ENCODE measurements at places on chromosomes 3 and 15.
A peak's percentile ranks its signal among the peaks of the same experiment; 100 is the strongest.

DNA sequence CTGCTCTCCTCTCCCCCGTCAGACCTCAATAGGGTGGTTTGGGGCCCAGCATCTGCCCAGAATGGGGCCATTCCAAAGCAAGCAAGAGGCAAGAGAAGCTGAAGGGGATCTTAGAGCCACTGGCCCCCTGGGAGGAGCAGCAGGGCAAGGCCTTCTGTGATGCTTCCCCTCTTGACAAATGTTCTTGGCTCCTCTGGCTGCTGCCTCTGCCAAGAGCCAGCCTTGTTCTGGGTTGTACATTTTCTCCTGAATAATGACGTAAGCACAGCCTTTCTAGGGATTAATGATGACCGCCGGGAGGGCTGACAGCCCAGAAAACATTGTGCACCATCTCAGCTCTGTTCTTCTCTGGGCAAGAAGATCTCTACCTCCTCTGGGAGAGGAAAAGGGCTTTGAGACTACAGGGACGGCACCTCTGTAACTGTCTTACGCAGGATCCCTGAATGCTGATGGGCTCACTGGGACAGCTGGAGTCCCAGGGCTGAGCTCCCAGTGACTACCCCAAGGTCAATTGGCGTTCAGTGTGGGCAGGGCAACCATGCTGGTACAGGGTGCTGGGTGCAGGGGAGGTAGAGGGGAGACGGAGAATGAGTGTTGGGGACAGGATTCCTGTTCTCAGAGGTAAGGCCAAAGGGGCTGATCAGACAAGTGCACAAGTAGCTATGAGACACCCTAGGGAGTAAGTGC is 253.3 kb downstream of the FAM43A start:
- peak; percentile 53 for DNase-seq

- no peak for DNase-seq
Observed at GRCh38 chr3:196237203-196237602, 20.9 kb downstream of the SLC51A start.

DNA sequence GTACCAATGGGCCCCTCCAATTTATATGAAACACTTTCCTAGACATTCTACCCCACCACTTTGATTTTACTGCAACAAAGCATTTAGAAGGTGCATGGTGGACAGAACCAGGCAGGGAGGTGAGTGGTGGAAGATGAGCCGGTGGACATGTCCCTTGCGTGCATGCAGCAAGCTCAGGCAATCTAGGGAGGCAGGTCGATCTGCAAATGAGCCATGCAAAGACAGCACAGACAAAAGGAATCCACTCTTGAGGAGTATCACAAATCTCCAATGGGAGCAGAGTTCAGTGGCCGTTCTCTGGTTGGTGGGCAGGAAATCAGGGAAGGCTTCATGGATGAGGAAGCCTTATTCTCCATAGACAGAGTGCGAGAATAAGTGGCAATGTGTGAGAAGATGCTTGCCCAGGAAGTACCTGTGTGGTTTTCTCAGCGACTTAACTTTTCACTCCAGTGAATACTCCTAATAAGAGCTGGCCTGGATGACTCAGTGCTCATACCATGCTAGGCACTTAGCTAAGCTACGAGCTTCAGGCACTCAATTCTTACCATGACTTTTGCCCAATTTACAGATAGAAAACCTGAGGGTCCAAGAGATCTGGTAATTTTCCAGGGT is 152.5 kb downstream of the FOXP1 start:
- no peak for DNase-seq

DNA sequence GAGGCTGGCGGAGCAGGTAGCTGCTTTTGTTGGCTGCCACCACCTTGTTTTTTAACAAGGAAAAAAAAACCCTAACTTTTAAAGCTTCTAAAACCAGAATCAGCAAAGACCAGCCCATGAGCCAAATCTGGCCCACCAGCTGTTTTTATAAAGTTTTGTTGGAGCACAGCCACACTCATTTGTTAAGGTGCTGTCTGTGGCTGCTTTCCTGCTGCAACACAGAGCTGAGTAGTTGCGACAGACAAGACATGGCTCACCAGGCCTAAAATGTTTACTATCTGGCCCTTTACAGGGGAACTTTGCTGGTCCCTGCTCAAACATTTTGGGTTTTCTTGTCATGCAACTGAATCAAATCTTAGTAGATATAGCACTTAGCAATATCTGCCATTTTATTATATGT is 18.9 kb downstream of the EFCAB12 start:
- DNase-seq: no peak

GRCh38 chr3:121707531-121708273 is 41.8 kb downstream of the GOLGB1 start:
- no peak for DNase-seq

DNA sequence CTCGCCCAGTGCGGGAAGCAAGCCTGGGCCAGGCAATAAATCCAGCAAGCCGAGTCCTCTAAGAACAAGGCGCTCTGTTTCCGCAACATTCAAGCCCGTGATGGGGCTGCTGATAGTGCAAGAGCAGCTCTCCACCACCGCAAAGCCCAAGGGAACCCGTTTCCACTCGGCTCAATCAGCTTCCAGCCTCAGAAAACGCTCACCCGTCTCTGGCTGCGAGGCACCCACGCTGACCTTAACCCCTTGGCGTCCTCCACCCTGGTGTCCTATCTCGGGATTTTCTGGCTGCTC is 17.8 kb downstream of the SPATA12 start:
- DNase-seq: peak; percentile 3

DNA sequence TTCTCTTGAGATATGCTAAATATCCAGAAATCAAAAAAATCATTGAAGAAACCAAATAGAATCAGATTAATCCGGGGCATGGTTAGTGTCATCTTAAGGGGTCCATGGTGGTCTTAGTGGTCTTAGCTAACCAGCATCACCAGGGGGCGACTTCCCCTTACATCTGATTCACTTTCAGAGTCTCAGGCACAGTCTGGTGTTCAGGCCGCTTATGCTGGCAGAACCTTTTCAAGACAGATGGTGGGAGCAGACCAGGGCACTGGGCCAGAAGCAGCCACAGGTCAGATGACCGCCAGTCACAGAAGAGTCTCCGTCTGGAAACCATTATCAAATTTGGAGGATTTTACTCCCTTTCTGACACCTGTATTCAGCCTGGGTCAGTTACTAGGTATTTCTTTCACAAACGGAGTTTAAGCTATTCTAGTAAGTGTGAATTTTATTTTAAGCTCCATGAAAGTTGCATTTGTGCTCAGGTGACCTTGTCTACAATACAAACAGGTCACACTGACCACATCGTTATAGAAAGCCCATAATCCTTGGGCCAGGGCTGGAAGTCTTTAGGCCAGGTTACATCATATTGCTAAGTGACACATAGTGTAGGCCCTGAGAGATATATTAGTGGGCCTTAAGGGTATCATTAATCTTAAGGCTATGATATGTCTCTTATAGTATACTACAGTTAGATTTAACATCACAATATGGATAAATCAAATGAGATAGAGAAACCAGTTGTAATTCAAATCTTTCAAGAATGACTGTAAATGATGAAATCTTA is 365.5 kb downstream of the GBE1 start:
- no peak for DNase-seq

- DNase-seq: no peak
Observed at GRCh38 chr3:100046986-100047385, 67.3 kb downstream of the FILIP1L start.

GRCh38 chr15:39593656-39594445 is 13.0 kb downstream of the THBS1 start:
- DNase-seq: no peak

DNA sequence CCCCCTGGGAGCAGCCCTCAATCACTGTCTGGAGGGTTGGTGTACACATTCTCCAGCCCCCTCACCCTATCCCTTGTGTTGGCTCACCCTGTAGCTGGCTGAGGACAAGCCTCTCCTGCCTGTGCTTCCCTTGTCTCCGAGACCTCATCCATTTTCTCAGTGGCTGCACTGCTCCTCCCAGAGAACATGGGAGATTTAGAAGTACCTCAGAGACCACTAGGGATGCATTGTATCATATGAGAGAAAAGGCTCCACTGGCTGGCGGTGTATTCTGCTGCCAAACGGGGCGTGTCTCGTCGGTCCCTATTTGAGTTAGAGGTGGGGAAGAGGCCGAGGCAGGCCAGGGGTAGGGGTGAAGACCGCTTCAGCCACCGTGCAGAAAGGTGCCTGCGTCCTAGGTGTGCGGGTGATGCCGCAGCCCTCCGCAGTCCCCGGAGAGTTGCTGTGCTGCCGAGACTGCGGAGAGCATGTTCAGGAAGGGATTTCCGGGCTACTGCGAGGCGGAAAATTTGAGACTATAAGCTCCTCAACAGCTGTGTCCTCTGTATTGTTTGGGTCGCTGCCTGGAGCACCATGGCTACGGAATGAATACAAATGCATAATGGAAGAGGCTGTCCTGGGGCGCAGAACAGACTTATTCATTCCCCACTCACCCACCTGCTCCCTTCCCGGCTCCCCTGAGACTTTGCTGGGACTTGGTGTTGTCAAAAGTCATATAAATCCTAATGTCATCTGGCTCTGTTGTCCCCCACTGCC is 43.8 kb downstream of the SPSB4 start:
- DNase-seq: no peak

DNA sequence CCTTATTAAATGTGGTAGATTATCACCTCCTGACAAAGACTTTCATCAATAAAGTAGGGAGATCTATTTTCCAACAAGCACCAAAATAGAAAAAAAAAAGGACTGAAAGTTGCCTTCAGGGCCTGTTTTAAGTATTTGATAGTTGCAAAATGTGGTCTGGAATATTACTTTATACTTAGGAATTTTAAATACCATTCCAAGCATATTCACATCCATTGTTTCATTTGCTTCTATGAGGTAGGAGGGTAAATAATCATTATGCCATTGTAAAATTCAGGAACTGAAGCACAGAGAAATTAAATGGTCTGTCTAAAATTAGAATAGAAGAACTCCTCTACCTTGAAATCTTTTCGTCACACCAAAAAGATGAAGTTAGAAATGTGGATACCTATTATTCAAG is 110.0 kb downstream of the TMCC1 start:
- DNase-seq: no peak

- DNase-seq: no peak
Observed at GRCh38 chr3:4746241-4746958, 232.8 kb upstream of the BHLHE40 start.

DNA sequence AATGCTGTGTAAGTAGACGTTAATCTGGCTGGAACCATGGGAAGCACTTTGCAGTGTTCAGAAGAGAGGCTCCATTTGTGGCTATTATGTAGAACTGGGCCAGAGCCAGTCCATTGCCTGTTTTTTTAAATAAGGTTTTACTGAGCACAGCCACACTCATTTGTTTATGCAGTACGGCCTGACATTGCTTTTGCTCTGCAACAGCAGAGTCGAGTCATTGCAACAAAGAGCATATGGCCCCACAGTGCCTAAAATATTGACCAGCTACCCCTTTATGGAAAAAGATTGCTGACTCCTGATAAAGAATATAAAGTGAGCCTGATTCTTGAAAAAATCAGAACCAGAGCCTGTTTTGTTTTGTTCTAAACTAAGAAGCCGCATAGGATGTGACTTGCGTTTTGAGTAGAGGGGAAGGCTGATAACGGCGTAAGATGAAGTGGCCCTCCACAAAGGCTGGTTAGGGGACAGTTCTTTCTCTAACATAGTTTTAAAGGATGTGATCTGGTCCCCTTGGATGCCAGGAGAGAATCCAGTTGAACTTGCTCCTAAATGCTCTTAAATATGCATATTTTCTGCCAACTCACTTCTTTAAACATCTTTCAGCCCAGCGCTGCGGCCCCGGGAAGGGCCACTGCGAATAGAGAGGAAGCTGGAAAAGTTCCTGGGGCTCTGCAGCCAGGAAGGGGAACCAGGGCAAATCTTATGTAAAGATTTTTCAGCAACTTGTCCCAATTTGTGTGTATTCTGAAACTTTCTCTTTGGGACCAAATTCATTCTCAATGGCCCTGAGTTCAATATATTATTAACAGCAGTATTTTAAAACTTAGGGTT is 64.5 kb downstream of the GLDN start:
- DNase-seq: peak; percentile 39

DNA sequence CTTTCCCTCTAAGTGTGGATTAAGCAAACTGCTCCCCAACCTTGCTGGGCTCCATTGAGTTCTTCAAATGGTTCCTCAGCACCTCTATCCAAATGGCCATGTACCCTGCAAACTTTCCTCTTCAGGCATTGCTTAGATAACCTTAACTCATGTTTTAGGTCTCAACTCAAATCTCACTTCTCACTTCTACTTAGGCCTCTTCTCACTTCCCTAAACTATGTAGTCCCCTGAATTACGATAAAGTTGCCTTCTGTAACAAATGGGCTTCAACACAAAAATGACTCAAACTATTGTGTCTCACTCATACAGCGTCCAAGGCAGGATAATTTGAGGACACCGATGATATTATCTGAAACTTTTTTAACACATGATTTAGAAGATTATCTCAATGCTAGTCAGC is 62.4 kb upstream of the STAC start:
- no peak for DNase-seq

GRCh38 chr3:29301332-29302019 is 20.6 kb downstream of the RBMS3 start:
- DNase-seq: no peak

DNA sequence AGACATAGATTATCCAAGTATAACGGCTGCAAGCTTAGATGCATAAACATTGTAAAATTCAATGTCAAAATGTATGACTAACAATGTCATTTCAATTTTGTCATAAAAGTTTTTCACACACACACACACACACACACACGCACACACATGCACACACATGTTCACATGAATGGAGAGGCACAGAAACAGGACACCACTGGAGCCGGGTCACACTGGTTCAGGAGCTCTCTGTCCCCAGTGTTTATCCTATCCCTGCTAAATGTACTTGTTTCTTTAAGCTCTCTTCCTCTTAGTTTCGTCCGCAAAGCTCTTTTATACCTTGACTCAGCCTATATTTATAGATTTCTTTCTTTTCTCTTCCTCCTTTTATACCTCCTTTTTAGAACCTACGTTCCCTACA is 249.9 kb downstream of the CADPS start:
- DNase-seq: no peak

DNA sequence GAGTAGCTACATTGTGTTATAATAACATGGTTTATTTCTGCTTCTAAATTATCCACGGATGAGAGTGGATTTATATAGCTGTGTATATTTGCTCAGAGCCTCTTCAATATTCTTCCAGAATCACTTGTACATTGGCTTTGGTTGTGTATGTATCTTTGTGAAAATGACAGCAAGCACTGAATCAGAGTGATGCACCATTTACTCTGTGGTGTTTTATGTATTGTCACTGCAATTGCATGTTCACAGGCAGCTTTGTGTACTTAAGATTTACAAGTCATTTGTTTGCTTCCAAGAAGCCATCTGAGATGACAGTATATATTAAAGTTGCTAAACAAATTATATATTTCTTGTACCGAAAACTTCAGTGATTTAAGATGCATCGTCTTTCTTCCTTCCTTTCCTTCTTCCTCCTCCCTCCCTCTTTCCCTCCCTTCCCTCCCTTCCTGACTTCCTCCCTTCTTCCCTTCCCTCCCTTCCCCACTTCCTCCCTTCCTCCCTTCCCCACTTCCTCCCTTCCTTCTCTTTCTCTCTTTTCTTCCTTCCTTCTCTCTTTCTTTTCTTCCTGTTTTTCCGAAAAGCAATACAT is 362.3 kb upstream of the GOLIM4 start:
- no peak for DNase-seq

DNA sequence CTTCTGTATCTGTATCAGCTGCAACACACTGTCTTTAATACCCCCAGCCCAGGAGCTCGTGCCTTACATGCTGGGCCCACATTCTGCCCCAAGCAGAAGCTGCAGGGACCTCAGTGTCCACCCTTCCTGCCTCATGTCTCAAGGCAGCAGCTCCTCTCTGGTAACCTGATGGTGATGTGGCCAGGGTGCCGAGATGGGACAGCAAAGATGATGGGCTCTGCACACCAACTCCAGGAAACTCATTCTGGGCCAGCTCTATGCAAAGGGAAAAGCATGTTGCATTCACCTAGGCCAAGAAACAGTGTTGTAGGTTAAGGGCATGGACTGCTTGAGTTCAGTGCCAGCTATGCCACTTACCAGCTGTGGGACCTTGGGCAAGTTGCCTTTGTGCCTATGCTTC is 79.5 kb upstream of the PRR23C start:
- DNase-seq: no peak

Data from midbrain (tissue), 1 donor.